Endodermal cell (in vitro differentiated cells): ENCODE measurements at places on chromosomes 1 and 21. TPM values are rescaled to one million over a fixed set of nuclear protein-coding genes. Genes with fewer than 3 reads are reported as not detected.

The SIK1 gene
- total RNA-seq, result 3.8 and 4.0 TPM in 2 replicates

The LIN28A gene
- total RNA-seq, result 997 and 1,041 TPM in 2 replicates

The FCRL6 gene
- total RNA-seq, result not detected in 2 replicates

The FAM167B gene
- total RNA-seq, result 2.0 to 3.9 TPM (median 2.9 TPM) in 3 replicates

The TFB2M gene
- total RNA-seq, result 8.9 to 13.2 TPM (median 10.9 TPM) in 3 replicates

The CSF1 gene
- 0.94 to 2.2 TPM (median 2.1 TPM) in 3 replicates for total RNA-seq

DNA sequence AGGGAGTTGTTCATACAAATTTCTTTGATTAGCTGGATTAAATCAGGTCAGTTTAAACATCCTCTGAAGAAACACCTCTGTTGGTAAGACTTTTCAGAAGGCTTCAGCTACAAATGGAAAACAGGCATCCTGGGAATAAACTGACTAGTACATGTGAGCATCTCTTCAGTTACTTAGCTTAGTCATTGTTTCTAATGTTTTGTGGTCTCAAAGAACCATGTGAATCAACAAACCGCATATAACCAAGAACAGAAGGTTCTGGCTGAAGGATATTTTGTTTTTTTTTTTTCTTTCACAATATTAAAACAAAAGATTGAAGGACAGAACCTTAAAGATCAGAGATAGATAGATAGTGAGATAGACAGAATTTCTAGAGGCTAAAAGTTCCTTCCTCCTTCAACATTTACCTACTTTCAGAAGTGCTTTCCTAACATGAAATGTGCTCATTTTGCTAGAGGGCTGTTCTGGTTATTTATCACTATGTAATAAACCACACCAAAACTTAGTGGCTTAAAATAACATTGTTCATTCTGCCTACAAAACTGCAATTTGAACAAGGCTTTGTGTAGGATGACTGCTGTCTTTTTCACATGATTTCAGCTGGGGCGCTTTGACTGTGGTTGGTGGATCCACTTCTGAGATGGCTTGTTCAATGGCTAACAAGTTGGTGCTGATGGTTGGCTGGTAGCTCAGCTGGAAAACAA, 119.8 kb upstream of the PTGFR start:
- H3K27ac ChIP-seq, result no peak overlapping the region
- H3K4me3 ChIP-seq, result no peak overlapping the region
- no peaks in the 10 kb centered on the region for H3K36me3 ChIP-seq
- DNase-seq, result no peak

- no peak overlapping the region for H3K27ac ChIP-seq
- no peak for DNase-seq
- peaks cover 52% of the 10 kb centered on the region for H3K36me3 ChIP-seq
- peaks cover 6% of the 10 kb centered on the region for H3K4me1 ChIP-seq
- no peaks in the 10 kb centered on the region for H3K27me3 ChIP-seq
- no peak overlapping the region for H3K4me3 ChIP-seq
Observed at GRCh38 chr21:34112316-34113033, 39.1 kb downstream of the MRPS6 start.

DNA sequence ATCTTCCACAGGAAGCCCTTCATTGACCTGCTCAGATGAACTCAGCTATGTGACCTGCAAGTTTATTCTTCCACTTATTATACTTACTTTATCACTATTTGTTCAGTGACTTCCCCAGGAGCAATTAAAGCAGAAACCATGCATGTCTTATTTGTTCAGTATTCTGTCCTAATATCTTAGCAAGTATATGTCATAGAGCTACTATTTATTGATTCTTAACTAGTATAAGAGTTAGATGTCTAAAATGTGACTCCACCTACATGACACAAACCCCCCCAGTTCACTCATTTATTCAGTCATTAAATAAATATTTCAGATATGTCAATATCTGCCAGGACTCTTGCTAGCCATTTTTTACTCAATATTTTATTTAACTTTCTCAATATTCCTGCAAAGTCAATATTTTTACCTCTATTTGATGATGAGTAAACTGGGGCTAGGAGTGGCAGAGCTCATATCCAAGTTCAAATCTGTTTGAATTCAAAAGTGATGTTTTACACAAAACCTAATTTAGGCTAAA, 469.0 kb upstream of the USP24 start:
- no peaks in the 10 kb centered on the region for H3K36me3 ChIP-seq
- H3K27me3 ChIP-seq, result peaks cover 11% of the 10 kb centered on the region
- H3K4me3 ChIP-seq, result no peak overlapping the region
- no peak overlapping the region for H3K27ac ChIP-seq
- no peaks in the 10 kb centered on the region for H3K4me1 ChIP-seq
- DNase-seq, result no peak

- H3K27me3 ChIP-seq, result no peaks in the 10 kb centered on the region
- no peak for DNase-seq
- H3K27ac ChIP-seq, result no peak overlapping the region
- H3K4me1 ChIP-seq, result no peaks in the 10 kb centered on the region
Observed at GRCh38 chr1:152679459-152679858, 4.4 kb downstream of the LCE2C start.

- H3K27me3 ChIP-seq, result peaks cover 100% of the 10 kb centered on the region
- H3K4me3 ChIP-seq, result no peak overlapping the region
- DNase-seq, result no peak
- no peaks in the 10 kb centered on the region for H3K36me3 ChIP-seq
- no peaks in the 10 kb centered on the region for H3K4me1 ChIP-seq
- H3K27ac ChIP-seq, result no peak overlapping the region
Observed at GRCh38 chr1:114111731-114112641, 41.7 kb downstream of the SYT6 start.

GRCh38 chr21:38268864-38269575, 12.2 kb downstream of the KCNJ15 start:
- H3K27me3 ChIP-seq, result no peaks in the 10 kb centered on the region
- no peak overlapping the region for H3K4me3 ChIP-seq
- DNase-seq, result no peak
- peaks cover 6% of the 10 kb centered on the region for H3K4me1 ChIP-seq
- no peak overlapping the region for H3K27ac ChIP-seq
- H3K36me3 ChIP-seq, result no peaks in the 10 kb centered on the region

- H3K36me3 ChIP-seq, result peaks cover 28% of the 10 kb centered on the region
- no peaks in the 10 kb centered on the region for H3K27me3 ChIP-seq
- DNase-seq, result no peak
- H3K27ac ChIP-seq, result no peak overlapping the region
- H3K4me3 ChIP-seq, result no peak overlapping the region
Observed at GRCh38 chr1:200556002-200556401, 64.5 kb downstream of the KIF14 start.

- H3K4me1 ChIP-seq, result peaks cover 12% of the 10 kb centered on the region
- H3K27ac ChIP-seq, result peak overlapping the region; percentile 66
- H3K36me3 ChIP-seq, result peaks cover 24% of the 10 kb centered on the region
- no peaks in the 10 kb centered on the region for H3K27me3 ChIP-seq
- DNase-seq, result peak; percentile 84
- peak overlapping the region; percentile 93 for H3K4me3 ChIP-seq
Observed at GRCh38 chr21:42806509-42807140, 72.7 kb downstream of the WDR4 start.

- no peak overlapping the region for H3K4me3 ChIP-seq
- H3K27ac ChIP-seq, result no peak overlapping the region
- DNase-seq, result peak; percentile 85
- H3K36me3 ChIP-seq, result no peaks in the 10 kb centered on the region
- H3K27me3 ChIP-seq, result no peaks in the 10 kb centered on the region
- H3K4me1 ChIP-seq, result no peaks in the 10 kb centered on the region
Observed at GRCh38 chr1:159132271-159132881, 39.0 kb upstream of the CADM3 start.

- H3K4me3 ChIP-seq, result no peak overlapping the region
- H3K27me3 ChIP-seq, result no peaks in the 10 kb centered on the region
- H3K27ac ChIP-seq, result no peak overlapping the region
Observed at GRCh38 chr1:109389638-109390341, 7.9 kb downstream of the SORT1 start.

GRCh38 chr1:233442026-233442780, 114.7 kb downstream of the MAP3K21 start:
- H3K27ac ChIP-seq, result no peak overlapping the region
- no peak for DNase-seq
- H3K36me3 ChIP-seq, result no peaks in the 10 kb centered on the region
- no peaks in the 10 kb centered on the region for H3K27me3 ChIP-seq
- H3K4me3 ChIP-seq, result no peak overlapping the region

DNA sequence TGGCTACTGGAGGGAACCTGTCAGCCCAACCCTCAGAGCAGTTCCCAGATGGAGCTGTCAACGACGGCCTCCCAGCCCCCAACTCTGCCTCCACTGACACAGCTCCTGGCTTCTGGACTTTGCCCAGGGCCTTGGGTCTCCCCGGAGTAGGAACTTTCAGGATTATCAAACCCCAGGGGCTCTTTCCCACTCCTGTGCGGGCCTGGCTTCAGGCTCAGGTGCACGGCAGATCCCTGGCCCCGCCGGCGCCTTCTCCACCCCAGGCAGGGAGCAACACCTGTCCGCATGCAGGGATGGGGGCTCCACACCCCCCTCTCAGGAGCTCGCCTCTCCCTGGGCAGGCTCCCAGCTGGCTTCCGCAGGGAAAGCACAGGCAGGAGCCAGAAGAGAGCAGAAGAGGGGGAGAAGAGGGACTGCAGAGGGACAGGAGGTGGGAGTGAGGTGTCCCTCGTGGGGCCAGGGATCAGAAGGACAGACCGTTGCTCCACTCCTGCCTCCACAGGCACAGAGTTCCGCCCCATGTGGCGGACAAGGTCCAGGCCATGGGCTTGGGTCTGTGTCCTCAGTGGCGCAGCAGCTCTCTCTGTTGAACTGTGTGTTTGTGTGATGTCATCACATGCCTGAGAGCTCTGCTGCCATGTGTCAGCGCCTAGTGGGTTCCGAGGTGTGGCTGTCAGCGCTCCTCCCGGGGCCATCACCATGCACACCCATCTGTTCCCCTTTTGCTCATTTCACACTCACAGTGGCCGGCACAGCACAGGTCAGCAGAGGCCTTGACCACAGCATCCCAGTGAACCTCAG, 107.7 kb downstream of the PDE9A start:
- no peak overlapping the region for H3K27ac ChIP-seq
- H3K27me3 ChIP-seq, result no peaks in the 10 kb centered on the region
- peaks cover 46% of the 10 kb centered on the region for H3K36me3 ChIP-seq
- no peak overlapping the region for H3K4me3 ChIP-seq
- DNase-seq, result no peak
- H3K4me1 ChIP-seq, result peaks cover 15% of the 10 kb centered on the region

DNA sequence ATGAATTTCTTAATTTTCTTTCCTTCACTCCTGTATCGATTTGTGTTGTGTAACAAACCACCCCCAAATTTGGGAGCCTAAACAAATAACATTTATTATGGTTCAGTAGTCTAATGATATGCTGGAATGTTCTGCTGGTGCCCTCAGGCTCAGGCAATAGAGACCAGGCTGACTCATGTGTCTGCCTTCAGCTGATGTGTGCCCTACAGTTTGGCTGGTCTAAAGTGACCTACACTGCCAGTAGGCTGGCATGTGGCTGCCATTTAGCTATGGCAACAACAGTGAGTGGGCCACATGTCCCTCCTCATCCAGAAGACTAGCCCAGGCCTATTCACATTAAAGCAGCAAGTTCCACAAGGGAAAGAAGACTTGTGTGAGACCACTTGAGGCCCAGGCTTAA, 115.8 kb downstream of the PTPRC start:
- no peak overlapping the region for H3K4me3 ChIP-seq
- H3K4me1 ChIP-seq, result no peaks in the 10 kb centered on the region
- H3K27ac ChIP-seq, result no peak overlapping the region
- no peaks in the 10 kb centered on the region for H3K27me3 ChIP-seq
